ENCODE measurements at places on chromosomes 11 and 22.

DNA sequence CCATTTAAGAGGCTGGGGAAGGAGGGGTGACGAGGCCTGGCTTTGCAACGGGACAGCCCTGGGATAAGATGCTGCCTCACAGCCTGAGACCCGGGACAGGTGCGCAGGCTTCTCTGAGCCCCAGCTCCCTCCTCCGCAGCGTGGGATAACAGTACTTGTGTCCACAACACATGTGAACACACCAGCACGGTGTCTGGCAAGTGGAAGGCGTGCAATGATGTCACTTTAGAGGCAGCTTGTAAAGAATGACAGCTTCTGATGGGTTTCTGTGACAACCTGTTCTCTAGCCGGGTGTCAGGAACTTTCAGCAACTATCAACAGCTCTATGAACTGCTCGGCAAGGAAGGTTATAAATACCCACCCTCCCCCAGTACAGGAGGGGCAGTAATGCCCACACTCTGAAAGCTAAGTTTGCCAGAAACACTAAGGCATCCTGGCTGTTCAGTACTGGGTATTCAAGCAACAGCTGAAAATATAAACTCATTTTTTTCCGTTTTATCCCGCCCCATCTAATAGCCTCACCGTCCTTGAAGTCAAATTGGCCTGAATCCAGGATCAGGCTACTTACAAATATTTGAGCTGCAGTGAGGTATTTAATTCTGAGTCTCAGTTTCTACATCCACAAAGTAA lies 59.7 kb downstream of the MYH9 start:
- DNase-seq, result no peak

DNA sequence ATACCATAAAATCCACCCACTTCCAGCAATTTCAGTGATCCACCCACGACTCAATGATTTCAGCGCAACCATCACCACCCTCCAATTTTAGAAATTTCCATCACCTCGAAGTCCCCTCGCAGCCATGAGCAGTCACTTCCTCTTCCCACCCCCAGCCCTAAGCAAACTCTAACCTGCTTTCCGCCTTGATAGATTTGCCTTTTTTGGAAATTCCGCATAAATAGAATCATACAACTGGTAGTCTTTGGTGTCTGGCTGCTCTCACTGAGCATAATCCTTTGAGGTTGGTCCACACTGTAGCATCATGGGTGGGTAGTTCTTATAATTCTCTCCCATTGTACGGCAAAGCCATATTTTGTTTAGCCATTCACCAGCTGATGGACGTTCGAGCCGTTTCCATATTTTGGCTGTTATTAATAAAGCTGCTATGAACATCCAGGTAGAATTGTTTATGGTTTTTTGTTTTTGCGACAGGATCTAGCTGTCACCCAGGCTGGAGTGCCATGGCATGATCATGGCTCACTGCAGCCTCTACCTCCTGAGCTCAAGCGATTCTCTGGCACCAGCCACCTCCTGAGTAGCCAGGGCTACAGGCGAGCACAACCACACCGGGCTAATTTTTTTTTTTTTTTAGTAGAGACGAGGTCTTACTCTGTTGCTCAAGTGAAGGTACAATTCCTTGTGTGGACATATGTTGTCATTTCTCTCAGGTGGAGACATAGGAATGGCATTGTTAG lies 16.0 kb downstream of the PIM3 start:
- no peak for DNase-seq

DNA sequence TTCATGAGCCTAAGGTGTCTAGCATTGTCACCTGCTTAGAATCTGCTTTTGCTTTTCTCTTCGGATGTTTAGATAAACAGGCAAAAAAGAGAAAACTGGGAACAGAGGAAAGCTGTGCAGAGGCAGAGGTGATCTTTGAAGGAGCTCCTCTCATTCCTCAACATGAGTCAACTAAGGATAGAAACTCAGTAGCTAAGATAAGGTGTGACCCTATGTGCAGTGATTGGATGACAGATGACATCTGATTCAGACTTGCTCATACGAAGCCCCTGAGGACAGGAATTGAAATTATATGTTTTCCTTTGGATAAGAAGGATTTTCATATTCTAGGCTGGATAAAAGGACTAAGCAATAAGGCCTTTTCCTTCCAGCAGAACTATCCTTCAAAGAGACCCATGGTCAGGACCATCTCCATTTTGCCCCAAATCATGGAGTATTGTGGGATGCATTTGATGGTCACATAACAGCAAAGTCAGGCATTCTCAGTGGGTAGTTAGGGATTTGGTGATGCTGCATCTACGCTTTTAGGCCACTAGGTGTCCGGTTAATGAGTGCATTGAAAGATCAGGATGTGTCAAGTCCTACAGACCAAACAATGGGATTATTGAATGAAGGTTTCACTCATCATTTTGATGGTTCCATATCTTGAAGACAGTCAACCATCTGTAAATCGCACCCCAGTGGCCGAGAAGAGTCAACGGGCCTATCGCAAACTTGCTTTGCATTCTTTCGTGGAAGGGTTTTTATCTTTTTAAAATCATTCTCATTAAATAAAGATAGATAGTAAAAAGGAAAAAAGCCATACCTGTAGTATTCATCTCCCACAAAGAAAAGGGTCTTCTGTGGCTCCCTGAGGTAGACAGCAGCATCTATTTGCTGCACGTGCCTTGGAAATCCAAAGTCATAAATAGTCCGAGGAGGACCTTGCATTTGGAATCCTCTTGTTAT lies 32.2 kb downstream of the MMP20 start:
- no peak for DNase-seq

DNA sequence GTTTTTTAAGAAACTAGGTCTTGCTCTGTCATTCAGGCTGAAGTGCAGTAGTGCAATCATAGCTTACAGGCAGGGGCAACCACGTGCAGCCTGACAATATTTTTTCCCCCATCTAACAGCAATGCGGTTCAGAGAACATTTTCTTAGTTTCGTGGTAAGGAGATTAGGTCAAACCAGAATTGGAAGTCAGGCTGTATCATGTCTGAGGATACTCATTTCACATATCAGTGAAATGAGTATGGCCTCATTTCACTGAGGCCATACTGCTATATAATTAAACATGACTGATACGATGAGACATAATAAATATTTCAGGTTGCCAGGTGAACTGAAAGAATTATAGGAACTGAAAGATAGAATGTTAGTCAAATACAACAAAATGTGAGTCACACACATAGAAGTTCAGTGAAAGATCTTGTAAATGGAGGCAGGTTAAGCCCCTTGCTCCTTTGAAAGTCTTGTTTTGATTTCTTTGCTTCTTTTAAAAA lies 32.5 kb upstream of the IZUMO1R start:
- DNase-seq, result no peak

DNA sequence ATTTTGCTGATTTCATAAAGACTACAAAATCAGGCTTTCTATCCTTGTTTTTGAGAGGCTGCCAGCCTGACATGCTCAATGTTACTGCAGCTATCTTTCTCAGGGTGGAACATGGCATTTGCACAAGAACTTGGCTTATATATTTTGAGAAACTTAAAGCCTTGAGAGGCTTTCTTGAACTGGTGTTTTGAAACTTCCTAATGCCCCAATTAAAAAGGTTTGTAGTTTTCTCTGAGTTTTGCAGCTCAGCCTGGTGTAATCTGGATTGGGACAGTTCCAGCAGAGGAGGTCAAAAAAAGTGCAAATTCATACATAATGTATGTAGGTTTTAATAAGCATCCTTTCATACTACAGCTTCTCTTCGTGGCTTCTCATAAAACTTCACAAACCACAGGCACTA lies 223.4 kb downstream of the FAM76B start:
- no peak for DNase-seq

- DNase-seq, result no peak
These were observed 84.7 kb upstream of the AKIP1 start for GRCh38 chr11:8826139-8826786.

DNA sequence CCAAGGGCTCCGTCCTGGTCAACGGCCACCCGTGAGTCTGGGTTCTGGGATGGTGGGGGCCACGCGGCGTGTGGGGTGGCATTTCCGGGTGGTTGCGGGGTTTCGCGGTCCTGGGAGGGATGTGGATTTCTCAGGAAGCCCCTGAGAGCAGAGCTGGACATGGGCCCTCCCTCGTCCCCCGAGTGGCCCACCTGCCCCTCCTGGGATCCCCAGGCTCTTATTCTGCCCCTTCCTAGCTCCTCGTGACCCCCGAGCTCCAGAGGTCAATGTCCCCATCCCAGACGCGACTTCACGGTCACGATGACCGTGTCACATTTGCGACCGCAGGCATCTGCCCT lies 4.4 kb downstream of the MUC5AC start:
- no peak for DNase-seq

DNA sequence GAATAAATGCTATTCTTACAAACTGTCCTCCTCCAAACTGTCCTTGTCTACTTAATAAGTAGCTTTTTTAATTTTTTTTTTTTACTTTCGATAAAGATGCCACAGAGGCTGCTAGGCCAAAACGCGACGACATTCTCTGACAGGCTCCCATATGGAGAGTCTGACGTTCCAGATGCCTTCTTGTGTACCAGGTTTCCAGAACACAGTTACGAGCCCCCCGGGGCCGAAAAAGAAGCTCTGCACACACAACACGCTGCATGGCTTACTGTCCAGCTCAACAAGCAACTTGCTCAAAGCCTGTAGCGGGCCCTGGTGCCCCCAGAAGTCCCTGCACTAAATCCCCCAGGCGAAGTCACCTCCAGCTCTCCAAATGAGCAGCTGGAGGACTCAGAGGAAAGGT lies 39.3 kb downstream of the LARGE1 start:
- no peak for DNase-seq

DNA sequence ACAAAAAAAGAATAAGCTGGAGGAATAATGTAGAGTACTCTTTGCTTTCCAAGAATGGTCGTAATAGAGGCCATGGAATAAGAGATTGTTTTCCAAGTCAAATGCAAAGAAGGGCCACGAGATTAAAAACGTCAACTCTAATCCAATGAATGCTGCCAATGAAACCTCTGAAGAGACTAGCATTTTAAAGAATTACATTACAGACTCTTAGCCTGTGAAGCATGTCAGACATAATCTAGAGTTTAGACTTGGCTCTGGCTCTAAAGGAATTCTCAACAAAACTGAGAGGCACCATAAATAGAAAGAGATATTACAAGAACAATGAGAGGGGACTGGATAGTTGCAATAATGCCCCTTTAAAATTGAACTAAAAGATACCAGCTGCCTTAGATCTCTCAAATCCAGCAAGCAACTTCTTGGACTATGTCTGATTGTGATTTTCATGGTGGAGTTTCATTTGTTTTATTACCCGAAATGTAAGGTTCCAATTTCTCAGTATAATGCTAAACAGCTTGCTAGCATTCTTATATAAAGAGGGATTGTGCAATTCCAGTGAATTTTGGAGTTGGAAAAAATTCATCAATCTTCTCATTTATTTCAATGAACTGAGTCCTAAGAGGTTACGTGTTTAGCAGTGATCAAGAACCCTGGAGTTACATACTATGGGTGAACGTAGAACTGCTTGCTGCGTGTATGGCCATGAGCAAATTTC lies 5.6 kb downstream of the ETS1 start:
- DNase-seq, result no peak

DNA sequence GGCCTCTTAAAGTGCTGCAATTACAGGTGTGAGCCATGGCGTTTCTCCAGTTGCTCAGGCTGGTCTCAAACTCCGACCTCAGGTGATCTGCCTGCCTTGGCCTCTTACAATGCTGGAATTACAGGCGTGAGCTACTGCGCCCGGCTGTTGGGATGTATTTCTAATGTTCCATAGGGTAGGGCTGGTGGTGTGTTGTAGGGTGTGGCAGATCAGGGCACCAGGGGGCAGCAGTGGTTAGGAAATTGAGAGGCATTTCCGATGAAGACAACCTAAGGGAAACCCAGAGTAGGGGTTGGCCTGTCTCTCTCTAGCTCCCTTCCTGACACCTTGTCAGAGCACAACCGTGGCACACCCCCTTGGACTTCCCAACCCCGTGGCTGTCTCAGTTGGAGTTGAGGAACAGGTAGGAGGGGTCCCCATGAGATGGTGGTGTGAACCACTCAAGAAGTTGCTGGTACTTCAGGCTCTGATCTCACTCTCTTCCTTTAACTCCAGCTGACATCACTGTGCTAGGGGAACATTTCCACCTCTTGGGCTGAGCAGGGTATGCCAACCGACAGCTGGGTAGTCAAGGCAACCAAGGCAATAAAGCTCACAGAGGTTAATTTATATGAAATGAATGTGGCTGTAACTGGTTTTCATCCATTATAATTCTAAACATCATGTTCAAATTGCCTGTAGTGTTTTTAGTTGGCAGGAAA lies 33.0 kb downstream of the YWHAH start:
- peak; percentile 40 for DNase-seq

DNA sequence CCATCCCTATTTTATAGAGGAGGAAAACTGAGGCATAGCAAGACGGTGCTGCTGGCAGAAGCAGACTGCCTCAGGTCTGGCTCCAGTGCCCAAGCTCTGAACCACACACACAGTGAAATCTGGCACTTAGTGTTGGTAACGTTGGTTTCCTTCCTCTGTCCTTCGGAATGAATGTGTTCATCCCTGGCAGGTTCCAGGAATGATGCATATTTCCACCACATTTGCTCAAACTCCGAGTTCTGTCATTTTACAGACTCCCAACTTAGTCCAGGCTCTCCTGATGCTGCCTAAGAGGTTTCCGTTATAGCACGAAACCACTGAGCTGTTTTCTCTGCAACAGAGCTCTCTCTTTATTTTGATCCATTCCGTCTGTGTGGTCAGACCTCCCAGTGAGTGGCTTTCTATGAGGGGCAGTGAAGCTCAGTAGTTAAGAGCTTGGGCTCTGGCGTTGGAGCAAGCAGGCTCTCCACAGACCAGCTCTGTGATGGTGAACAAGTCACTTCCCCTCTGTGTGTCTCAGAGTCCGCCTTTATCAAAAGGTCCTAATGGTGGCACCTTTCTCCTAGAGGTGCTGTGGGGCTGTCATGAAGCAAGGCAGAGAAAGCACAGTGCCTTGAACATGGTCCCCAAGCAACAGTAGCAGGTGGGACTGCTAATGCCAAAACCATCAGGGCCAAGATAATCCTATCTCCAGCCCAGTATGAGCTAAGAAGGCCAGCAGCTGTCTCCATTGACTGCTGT lies 200.3 kb downstream of the MYO18B start:
- no peak for DNase-seq

- DNase-seq, result no peak
These were observed 30.7 kb downstream of the WEE1 start for GRCh38 chr11:9604134-9604533.

DNA sequence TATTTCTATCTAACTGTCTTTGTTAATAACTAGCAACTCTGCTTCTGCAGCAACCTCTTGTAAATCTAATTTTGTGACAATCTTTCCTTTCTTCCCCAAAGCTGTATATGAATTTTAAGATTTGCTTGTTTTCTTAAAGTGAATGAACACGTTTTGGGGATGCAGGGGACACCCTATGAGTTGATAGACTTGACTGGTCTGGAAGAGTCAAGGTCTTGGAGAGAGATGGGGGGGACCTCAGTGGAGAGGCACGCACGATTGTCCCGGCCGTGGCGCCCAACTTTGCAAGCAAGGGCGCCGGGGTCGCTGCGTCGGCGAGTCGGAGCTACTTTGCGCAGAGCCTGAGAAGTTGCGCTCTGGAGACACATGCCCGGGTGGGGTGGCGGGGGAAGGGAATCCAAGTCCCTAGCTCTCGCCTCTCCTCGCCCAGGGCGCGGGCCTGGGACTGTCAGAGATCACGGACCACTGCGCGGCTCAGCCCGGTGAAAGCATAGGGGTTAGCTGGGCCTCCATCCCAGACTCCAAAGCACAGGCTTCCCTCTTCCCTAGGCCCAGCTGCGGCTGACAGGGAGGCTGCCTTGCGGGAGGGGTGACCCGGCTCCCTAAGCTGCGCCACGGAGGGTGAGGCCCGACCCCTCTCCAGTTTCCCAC lies 854 bp downstream of the ABCC8 start:
- DNase-seq, result no peak

GRCh38 chr11:62666259-62666926 lies 1.3 kb downstream of the CSKMT start:
- no peak for DNase-seq

GRCh38 chr11:87840786-87841185 lies 334.5 kb downstream of the RAB38 start:
- no peak for DNase-seq

GRCh38 chr22:32764330-32765131 lies 37.0 kb upstream of the TIMP3 start:
- no peak for DNase-seq
